ENCODE measurements at places on chromosomes 1 and 21.

DNA sequence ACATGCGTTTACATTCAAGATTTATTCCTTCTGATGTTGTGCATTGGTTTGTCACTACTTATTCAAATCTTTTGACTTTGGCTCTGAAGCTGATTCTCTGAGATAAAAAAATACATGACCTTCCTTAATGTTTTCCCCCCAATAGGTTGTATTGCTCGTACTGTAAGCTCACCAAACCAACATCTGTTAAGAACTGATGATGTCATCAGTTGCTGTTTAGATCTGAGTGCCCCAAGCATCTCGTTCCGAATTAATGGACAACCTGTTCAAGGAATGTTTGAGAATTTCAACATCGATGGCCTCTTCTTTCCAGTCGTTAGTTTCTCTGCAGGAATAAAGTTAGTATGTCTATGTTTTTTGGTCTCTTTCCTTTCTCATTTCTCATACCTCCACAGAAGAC lies 390.2 kb downstream of the ZP4 start:
- DNase-seq: no peak

GRCh38 chr1:234823191-234824176 lies 213.5 kb upstream of the IRF2BP2 start:
- DNase-seq: no peak

- DNase-seq: peak; percentile 55
Observed at GRCh38 chr1:37513795-37514349, 694 bp downstream of the MEAF6 start.

GRCh38 chr1:26154750-26155149 lies 4.1 kb upstream of the FAM110D start:
- DNase-seq: no peak

DNA sequence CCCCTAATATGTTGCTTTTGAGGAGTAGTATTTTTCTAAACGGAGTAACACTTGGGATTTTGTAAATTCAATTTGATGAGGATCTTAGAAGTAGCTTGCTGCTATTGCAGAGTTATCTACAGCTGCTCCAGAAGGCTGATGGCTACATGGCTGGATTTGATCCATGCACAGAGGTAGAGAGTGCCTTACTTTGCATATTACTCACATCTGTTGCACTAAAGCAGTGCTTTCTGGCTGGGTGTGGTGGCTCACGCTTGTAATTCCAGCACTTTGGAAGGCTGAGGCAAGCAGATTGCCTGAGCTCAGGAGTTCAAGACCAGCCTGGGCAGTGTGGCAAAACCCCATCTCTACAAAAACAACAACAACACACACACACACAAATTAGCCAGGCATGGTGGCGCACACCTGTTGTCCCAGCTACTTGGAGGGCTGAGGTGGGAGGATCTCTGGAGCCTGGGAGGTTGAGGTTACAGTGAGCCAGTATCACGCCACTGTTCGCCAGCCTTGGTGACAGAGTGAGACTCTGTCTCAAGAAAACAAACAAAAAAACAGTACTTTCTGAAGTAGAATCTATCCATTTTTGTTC lies 24.6 kb downstream of the RALGPS2 start:
- DNase-seq: no peak

GRCh38 chr1:208251911-208252835 lies 8.0 kb upstream of the PLXNA2 start:
- peak; percentile 48 for DNase-seq

All from OCI-M1 (cell line).